ENCODE measurements at places on chromosomes 2 and 18.

DNA sequence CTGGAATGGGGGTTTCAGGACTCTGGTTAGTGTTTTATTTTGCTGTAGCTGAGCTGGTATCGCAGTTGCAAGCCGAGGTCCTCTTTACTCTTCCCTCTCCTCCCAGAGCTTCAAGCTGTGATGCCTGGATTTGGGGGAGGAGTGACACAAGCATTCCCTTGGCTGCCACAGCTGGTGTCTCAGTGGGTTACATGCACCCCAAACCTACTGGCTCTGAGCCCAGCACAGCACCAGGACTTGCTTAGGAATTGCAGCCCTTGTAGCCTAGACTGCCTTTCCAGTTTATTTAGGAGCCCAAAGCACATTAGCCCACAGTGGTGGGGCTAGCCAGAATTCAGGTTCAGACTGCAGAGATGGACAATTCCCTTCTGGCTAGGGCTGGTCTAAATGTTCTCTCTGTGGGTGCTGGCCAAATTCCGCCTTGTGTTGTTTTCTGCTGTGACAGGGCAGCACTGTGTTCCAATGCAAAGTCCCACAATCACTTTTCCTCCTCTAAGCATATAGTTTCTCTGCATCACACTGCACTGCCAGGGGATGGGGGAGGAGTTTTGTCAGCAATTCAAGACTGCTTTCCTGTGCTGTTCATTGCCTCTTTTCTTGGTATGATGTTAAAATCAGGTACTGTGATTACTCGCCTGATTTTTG lies 122.8 kb downstream of the SLC4A10 start:
- DNase-seq: no peak

GRCh38 chr2:117071556-117072102 lies 742.9 kb upstream of the DDX18 start:
- DNase-seq: no peak

DNA sequence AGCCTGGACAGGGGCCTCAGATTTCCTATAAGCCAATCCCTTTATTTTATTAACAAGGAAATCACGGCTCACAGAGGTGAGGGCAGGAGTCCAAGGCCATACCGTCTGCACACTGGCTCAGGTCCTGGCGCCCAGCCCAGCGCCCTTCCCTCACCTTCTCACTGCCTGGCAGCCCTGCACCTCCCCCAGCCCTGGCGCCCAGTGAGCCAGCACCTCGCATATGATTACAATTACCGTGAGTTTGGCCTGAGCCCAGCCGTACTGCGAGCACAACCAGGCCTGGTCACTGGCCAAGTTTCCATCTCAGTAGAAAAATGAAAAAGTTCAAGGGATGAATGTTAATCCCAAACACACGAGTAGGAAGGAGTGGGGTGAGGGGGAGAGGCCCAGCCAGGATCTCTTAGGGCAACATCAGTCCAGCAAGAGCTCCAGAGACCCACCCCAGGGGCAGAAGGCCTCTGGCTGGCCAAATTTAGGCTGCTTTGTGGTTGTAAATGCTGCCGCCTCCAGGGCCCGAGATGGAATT lies 68.4 kb downstream of the MCFD2 start:
- no peak for DNase-seq

DNA sequence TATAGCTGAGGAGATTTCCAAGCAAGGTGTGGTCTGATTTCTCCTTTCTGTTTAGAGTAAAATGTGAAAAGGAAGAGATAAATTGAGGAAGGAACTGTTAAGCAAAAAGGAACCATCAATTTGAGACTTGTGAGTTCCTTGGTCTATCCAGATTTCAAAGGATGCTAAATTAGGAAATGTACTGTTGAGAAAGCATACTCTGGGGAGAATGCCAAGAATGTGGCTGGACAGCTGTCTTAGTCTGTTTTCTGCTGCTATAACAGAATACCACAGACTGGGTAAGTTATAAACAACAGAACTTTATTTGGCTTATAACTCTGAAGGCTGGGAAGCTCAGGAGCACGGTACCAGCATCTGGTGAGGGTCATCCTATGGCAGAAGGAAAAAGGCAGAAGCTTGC lies 1097.2 kb downstream of the TDRD15 start:
- no peak for DNase-seq

GRCh38 chr2:142220901-142221300 lies 90.1 kb upstream of the LRP1B start:
- DNase-seq: no peak

DNA sequence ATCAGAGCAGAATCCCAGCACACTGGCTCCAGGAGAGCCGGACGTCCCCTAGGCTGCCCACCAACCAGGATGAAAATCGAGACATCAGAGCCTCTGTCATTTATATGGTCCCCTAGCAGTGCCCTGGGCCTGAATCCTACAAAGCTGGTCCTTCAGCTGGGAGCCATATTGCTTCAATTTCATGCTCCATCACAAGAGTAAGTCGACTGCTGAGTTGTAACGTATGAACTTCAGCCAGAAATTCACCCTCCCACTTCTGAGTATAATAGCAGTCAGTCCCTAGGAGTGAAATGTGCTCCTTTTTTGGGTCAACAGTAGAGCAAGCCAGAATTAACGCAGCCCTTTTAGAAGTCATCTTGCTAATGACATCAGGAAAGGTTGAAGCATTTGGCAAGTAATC lies 126.4 kb downstream of the CCBE1 start:
- no peak for DNase-seq

- DNase-seq: no peak
Measured at GRCh38 chr2:156445296-156446220, 9.4 kb downstream of the GPD2 start.

GRCh38 chr18:47815486-47816270 lies 114.8 kb downstream of the SMAD2 start:
- no peak for DNase-seq

- peak; percentile 43 for DNase-seq
Measured at GRCh38 chr18:13218368-13218991, at the start of gene LDLRAD4. LDLRAD4 (plus strand) TSS chr18:13218760.

DNA sequence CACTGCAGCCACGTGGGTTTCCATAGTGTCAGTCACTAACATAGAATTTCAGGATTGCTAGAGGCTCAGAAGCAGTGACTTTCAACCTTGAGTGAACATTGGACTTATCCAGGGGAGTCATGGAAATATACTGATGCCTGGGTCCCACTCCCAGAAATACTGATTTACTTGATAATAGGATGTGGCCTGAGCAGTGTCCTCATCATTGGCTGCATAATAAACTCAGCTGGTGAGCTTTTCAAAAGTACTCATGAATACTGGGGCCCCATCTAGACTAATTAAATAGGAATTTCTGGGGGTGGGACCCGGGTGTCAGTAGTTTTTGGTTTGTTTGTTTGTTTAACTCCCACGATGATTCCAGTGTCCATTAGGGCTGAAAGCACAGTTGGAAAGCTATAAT lies 141.4 kb downstream of the COL4A4 start:
- no peak for DNase-seq

- DNase-seq: peak; percentile 27
Measured at GRCh38 chr2:191571163-191571769, 106.7 kb upstream of the NABP1 start.

- DNase-seq: peak; percentile 43
Measured at GRCh38 chr2:46967990-46968647, 52.5 kb upstream of the MCFD2 start.

GRCh38 chr2:239443666-239444567 lies 43.1 kb upstream of the HDAC4 start:
- DNase-seq: no peak

GRCh38 chr2:219965287-219966194 lies 338.1 kb downstream of the SLC4A3 start:
- DNase-seq: no peak

DNA sequence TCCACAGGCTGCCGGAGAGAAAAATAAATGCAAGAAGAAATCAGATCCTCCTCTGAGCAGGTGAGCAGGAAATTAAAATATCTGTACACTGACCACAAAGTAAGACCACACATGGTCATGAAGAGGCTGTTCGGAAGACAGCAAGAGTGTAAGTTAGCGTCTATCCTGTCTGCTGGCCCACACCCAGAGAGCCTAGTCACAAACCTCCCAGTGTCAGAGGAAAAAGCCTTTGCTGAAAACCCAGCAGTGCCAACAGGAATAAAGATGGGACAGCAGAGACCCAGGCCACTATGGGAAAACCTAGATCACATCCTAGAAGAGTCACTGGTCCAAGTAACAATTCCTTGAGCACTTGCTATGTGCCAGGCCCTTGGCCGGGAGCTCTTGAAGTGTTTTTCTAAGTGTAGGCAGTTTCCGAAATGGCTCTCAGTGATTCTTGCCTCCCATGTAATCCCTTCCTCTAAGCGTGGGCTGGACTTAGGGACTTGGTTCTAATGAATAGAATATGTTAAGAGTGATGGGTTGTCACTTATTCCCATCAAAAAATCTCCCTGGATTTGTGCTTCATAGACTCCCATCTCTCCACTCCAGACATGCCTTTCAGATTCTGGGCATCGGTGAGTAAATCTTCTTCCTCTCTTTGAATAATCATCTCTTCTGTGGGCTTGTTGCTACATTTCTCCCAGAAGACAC lies 110.9 kb upstream of the PKDCC start:
- DNase-seq: no peak

DNA sequence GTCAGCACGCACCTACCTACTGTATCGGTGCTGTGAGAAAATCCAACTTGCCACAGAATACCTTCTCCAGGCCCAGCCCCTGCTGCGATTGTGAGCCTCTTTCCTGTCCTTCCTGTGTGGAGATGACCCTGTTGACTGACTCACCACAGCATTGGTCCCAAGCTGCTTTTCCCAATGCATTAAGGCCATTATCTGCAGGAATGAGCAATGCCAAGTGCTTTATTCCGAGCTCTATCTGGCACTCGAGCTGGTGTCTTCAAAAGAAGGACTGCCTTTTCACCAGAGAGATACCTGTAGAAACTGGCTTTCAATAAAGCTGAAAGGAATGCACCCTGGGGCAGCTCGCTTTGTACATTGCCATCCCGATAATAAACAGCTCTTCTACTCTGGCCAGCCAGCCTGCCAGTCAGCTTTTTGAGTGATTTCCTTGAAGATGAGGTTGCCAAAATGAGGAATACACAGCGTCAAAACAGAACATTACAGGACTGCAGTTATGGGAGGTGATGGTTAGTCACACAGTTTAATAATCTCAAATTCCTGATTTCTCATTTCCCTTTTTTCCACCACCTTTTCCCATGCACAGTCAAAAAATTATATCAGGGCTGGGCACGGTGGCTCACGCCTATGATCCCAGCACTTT lies 8.3 kb upstream of the RNF103 start:
- DNase-seq: no peak
